ENCODE measurements at places on chromosomes 1 and 21.

DNA sequence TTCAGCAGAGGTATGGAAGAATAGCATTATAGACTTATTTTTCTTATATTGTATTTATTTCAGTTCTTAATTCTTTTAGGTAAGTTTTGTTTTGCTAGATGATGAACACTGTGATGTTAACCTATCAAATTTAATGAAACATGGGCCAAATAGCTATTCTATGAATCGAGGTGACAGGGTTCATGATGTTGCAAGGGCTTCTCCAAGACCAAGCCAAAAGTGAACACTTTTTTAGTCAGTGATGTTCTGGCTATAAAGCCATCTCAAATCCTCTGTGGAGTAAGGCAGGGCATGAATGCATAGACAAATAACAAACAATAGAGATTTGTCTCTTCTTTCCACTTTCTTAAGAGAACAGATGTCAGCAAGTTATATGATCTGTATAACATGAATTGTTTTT is 26.7 kb downstream of the C1orf146 start:
- no peak for DNase-seq

DNA sequence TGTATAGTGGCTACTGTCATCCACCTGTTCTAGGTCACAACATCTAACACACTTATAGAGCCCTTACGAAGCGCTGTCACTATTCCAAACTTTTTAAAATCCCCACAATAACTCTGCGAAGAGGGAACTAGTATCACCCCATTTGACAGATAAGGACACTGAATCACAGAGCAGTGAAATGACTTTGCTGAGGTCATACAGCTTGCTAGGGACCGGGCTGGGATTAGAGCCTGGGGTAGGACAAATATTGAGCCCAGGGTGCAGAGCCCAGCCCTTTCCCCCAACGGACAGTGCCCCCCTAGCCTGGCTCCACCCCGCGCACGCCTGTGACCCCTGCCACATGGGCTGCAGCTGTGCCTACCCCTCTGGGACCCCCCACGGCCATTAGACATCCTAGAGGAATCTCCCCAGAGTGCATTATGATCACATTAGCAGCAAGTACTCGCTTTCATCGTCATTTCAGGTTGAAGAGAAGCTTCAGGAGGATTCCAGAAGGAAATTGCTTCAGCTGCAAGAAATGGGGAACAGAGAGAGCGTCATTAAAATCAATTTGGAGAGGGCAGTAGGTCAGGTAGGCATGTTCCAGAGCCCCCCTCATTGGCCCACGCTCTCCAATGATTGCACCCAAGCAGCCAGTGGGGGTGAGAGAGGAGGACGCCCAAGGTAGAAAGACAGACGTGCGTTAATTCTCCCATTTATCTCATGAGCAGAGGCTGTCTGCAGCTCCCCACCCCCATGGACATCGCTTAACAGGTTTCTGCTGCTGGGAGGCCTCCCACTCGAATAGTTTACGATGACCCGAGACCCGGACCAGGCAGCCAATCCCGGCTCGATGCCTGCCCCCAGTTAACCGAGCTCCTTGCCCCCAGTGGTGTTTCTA is 77.2 kb downstream of the FHAD1 start:
- DNase-seq: no peak

DNA sequence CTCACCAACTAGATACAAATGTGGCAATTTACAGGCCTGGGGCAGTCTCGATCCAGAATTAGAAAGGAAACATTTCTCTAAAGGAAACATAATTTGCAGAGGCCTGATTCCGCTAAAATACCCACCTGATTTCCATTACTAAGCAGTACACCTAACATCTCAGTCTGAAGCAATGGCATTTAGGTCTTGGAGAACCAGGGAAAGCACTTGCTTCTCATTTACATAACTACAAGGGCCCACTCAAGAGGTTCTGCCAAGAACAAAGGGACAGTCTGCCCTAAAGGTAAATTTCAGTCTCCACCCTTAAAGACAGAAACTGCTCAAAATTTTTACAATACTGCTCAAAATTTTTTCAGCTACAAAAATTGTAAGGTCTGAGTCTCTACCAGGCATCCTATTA is 123.7 kb upstream of the GJB5 start:
- DNase-seq: no peak

- peak; percentile 92 for DNase-seq
These were observed at the start of gene RNF19B for GRCh38 chr1:32964461-32965250. Gene RNF19B, minus strand, starts transcription at chr1:32964809. Its CDS starts 124 bp downstream, at chr1:32964685.

GRCh38 chr1:210757677-210758076 is 376.3 kb downstream of the KCNH1 start:
- DNase-seq: no peak

- no peak for DNase-seq
These were observed 41.5 kb downstream of the LRRC3 start for GRCh38 chr21:44496564-44497550.

- no peak for DNase-seq
These were observed 143.4 kb downstream of the ZZZ3 start for GRCh38 chr1:77538956-77539518.

- no peak for DNase-seq
These were observed 1.7 kb upstream of the CELSR2 start for GRCh38 chr1:109247401-109248365.

- DNase-seq: no peak
These were observed 3.2 kb downstream of the DAP3 start for GRCh38 chr1:155691992-155692528.

- DNase-seq: no peak
These were observed 33.5 kb downstream of the UTP25 start for GRCh38 chr1:209861242-209861641.

- no peak for DNase-seq
These were observed 317.4 kb upstream of the RUNX1 start for GRCh38 chr21:35366394-35367080.

DNA sequence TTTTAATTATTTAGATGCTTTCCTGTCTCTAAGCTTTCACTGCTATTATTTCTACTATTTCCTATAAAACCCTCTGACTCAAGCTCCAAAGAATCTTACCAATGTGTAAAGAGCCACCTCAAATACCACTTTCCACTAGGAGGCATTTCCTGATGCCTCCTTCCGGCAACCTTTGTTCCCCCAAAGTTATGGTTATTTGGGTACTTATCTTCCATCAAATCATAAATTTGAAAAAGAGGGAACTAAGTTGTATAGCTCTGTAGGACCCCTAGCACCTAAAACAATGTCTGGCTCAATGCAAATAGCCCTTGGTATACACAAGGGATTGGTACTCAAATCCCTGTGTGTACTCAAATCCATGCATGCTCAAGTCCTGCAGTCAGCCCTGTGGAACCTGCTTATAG is 79.6 kb downstream of the NME7 start:
- no peak for DNase-seq

DNA sequence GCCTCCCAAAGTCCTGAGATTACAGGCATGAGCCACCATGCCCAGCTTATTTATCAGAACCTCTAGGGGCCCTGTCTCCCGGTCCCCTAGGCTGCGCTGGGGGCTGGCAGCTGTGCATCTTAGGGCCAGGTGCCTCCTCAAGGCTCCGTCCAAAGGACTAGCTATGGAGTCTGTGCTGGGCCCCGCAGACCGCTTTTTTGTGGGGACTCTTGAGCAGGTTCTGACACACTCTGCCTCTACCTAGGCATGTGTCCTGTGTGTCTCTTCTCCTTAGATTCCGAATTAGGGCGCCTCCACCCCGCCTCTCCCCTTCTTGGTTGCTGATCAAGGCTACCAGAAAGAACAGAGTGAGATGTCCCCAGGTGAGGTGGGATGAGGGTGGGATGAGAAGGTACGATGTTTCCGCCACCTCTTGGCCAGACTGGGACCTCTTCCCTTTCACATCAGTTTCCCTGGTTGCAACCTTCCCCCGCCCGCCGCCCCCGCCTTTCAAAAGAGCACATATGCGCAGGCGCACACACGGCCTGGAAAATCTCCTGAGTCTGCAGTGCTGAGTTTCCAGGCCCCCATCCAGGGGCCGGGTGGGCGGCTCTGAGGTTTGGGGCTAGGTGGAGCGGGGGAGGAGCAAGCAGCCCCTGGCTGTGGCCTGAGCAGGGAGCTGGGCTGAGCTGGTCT is 5.0 kb upstream of the PTPN7 start:
- no peak for DNase-seq

DNA sequence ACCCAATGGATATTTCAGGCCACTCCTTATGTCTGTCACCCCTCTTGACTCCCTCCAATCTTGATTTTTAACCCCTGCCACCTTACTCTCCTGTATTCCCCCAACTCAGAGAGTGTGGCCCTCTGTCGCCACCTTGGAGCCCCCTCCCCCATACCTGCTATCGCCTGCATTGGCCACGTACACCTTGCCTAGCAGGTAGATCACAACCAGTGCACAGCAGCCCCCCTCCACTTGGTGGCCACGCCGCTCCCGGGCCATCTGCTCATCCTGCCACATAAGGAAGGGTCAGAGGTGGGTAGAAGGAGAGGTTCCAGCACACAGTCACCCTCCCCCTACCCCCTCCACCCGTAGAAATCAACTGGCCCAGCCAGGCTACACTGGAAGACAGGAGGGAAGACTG is 2.9 kb downstream of the PPM1J start:
- no peak for DNase-seq
